ENCODE measurements at places on chromosomes 5 and 9.
A peak's percentile ranks its signal among the peaks of the same experiment; 100 is the strongest.

DNA sequence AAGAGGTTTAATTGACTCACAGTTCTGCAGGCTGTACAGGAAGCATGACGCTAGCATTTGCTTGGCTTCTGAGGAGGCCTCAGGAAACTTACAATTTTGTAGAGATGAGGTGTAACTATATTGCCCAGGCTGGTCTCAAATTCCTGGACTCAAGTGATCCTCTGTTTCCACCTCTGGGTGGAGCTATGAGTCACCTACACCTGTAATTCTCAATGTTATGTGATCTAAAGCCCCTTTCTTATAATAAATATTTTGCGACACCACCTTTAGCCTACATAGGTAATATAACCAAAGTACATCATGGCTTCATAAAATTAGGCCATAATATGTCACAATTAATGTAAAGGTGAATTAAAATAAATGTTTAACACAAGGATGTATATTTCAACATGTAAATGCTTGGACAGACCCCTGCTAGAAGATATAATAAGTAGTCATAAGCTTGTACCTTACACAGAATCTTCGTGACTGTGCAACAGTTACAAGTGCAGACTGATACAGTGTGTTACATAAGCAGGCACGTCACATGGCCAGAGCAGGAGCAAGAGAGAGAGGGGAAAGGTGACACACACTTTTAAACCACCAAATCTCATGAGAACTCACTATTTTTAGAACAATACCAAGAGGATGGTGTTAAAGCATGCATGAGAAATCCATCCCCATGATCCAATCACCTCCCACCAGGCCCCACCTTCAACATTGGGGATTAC is 29.8 kb upstream of the SPINK4 start:
- no peak for DNase-seq

- no peak for DNase-seq
These were observed 304.4 kb downstream of the DMRT2 start for GRCh38 chr9:1354606-1355005.

GRCh38 chr9:137176302-137177182 is 4.7 kb upstream of the TMEM210 start:
- DNase-seq: no peak

DNA sequence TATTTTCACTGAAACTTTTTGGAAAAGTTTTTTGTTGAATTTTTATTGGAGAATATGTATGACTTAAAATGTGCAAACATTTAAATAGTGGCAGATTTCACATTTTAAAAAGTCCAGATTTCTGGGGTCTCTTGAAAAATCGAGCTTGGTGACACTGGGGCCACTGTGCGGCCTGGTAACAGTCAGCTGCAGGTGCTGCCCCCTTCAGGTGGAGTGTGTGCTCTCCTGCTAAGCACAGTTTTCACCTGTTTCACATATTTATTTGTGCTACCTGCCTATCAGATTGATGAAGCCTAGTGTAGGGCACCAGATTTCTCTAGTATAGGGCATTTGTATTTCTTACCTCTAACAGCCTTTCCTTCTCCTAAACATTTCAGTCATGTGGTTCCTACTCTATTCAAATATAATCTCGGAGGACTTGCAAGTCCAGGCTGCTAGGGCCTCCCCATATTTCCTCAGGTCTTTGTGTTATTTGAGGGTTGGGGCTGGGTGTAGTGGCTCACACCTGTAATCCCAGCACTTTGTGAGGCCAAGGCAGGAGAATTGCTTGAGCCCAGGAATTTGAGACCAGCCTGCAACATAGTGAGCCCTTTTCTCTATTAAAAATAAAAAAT is 95.8 kb upstream of the KLF9 start:
- DNase-seq: no peak

GRCh38 chr9:125126019-125126746 is 17.1 kb downstream of the SCAI start:
- peak; percentile 49 for DNase-seq

DNA sequence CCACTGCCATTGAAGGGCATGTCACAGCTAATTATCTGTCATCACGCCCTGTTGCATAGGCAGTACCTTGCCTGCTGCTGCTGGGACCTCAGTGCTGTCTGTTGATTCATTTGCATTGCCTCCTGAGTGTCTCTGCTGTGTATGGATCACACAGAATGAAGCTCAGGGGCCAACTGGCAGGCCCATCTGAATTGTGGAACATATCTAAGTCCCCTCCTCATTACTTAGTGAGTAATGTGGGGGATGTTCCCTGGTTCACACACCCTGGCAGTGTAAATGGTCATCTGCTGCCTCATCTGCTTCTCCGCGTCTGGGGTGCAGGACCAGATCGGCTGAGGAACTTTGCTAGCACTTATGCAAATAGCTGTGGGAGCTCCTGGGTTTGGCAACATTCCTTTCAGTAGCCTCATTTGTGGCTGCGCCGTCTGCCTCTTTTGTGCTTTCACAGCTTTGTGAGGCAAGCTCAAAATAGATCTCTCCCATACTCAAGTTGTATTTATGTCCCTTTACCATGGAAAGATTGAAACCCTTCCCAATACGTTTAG is 25.4 kb downstream of the TYRP1 start:
- DNase-seq: no peak

DNA sequence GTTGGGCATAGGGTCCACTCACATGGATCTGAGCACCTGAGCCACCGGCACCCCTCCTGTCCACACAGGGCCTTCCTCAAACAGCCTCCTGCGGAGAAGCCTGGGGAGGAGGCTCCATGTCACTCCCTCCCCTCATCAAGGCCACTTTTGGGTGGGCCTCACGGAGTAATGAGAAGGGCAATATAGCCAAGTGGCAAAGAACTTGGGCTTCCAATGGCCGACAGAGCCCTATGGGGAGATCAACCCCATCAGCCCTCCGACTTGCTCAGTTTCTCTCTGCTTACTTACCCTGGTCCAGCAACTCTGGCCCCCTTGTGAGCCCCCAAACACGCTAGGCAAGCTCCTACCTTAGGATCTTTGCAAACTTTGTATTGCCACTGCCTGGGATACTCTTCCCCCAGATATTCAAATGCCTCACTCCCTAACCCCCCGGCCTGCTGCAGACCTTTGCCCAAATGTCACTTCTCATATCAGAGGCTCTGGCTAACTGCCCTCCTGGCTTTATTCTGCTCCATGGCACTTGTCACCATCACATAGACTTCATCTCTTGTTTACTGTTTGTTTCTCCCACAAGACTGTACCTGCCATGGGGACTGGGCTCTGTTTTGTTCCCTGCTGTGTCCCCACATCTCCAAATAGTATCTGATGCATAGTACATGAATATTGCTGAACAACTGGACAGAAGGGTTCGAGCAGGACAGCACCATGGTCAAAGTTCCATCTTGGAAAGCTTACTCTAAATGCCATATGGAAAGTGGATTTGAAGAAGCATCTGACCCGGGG is 220.8 kb downstream of the FSTL4 start:
- DNase-seq: no peak

DNA sequence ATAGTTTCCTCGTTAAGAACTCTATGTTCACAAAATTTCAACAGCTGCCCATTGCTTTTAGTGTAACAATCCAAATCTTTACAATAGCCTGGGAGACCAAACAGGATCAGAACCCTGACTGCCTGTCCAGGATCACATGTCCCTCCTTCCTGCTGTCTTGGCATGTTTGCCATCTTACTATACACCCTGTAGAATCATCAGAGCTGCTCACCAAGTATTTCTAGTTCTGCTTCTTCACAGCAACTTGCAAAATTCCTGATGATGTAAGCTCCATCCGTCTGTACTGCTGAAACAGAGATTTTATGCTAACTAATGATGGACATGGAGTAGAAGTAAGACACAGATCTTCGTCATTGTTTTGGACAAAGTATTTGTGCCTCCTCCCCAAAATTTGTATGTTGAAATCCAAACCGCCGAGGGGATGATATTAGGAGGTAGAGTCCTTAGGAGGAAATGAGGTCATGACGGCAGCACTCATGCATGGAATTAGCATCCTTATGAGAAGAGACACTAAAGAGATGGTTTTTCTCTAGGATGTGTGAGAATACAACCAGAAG is 464.9 kb upstream of the BRINP1 start:
- no peak for DNase-seq

GRCh38 chr5:65391591-65391990 is 90.1 kb downstream of the ADAMTS6 start:
- DNase-seq: no peak

DNA sequence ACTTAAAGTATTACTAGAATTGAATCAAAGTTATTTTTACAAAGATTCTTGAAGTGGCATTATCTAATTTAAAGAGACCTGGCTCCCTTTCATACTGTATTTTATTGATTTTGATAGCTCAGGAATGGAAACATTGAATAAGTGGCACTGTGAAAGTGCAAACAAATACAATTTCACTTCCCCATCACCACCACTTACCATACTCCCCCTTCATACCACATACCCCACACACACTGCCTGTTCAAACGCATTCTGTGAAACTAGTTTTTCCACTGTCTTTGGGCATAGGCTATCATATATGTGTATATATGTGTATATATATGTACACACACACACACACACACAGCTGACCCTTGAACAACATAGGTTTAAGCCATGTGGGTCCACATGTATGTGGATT is 62.1 kb upstream of the ATG10 start:
- DNase-seq: no peak

DNA sequence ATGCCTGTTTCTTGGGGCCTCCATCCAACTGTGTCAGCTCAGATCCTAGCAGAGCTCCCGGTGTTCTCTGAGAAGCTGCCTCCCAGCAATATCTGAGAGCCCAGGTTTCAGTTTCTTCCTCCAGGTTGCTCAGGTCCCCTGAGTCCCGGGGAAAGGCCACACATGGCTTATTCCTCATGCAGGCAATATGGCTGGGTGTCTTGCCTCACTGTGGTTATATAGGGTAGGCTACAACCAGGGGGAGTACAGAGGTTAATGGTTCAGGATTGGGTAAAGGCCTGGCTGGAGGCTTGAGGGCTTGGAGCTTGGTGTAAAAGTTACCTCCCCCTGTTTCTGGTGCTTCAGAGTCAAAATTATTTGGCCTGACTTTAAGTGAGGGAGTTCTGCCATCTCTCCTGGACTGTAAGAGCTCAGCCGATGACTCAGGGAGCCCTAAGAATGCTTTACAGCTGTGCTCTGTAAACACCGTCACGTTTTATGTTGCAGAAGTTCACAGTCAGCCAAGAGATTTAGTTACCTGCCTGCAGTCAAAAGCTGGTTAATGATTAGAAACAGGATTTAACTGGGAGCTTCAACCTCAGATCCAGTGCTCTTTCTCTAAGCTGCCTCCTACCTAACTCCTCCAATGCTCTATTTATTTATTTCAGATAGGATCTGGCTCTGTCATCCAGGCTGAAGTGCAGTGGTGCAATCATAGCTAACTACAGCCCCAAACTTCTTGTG is 24.3 kb upstream of the UBAP2 start:
- no peak for DNase-seq

DNA sequence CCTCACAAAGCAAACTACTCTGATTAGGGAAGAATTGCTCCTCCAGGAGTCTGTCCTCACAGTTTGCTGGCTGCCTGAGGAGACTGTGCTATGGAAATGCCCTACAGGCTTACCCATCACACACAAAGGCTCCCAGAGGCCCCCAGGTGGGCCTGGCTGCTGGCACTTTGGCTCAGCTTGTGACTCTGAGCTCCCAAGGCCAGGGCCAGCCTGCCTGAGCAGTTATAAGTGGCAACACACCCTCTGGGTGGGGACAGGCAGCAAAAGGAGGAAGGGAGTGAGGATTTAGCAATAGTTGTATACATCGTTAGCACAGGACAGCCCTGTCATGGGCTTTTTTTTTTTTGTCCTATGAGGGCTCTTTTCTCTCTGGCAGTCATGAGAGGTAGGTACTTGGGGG is 103.5 kb downstream of the DAPK1 start:
- no peak for DNase-seq

DNA sequence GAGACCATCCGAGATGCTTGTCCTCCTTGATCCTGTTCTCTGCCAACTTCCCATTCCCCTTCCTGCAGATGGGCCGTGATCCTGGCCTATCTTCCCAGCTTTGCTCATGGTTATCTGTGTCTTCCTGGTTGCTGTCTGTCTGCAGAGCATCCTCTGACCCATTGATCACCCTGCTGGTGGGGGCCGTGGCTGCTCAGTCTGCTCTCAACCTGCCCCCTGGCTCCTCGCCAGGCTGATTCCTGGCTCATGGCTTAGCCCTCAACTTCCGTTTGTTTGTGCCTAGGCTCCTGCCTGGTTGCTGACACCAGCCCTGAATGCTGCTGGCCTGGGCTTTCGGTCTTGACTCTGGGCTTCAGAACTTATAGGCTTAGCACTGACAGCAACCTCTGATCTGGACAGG is 67.1 kb upstream of the SMIM15 start:
- no peak for DNase-seq

DNA sequence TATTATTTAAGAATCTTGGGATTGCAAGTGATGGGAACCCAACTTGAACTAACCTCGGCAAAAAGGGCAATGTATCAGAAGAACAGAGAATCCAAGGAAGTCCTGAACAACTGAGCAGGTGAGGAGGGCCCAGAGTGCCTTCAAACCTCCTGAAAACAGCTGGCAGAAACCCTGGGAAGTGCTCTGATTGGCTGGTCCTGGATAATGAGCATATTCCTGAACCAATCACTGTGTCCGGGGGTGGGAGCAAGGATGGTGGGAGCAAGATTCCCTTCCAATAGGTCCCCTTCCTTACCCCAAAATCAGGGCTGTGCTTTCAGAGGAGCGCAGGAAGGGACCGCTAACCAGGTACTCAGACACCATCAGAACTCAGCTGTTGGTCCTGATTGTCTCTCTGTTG is 31.9 kb upstream of the TBC1D2 start:
- no peak for DNase-seq

DNA sequence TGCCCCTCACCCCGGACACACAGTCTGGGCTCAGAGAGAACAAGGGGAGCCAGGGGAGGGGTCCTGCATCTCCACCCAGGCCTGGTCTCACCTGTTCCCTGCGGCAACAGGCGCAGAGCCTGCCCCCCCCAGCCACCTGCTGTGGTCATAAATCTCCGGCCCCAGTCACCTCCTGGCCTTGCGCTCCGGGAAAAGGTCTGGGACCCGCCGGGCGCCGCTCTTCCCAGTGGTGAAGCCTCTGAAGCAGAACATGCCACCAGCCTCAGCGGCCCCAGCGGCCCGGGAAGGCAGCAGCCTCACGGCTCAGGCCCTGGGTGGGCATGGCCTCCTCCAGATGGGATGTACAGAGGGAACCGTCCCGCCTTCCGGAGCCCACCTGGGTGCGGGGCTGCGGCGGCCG is 20.6 kb downstream of the NOTCH1 start:
- DNase-seq: no peak
